ENCODE measurements at places on chromosomes 7 and 10. TPM values are rescaled to one million over a fixed set of nuclear protein-coding genes. Genes with fewer than 3 reads are reported as not detected.

DNA sequence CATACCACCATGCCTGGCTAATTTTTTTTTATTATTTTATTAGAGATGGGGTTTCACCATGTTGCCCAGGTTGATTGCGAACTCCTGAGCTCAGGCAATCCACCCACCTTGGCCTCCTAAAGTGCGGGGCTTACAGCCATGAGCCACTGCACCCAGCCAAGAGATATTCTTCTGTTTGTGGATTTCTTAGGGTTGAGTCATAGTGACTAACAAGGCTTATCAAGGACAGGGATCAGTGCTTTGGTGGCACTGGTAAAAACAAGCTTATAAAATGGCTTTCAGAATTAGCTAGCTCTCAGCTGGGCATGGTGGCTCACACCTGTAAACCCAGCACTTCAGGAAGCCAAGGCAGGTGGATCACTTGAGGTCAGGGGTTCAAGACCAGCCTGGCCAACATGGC is 122.4 kb downstream of the ZNF248 start:
- DNase-seq, result no peak

GRCh38 chr10:132162021-132162531 is 24.7 kb upstream of the DPYSL4 start:
- no peak for DNase-seq

GRCh38 chr10:24968349-24968748 is 15.9 kb upstream of the PRTFDC1 start:
- no peak for DNase-seq

PVRIG gene
- total RNA-seq, result 21.9 TPM

DNA sequence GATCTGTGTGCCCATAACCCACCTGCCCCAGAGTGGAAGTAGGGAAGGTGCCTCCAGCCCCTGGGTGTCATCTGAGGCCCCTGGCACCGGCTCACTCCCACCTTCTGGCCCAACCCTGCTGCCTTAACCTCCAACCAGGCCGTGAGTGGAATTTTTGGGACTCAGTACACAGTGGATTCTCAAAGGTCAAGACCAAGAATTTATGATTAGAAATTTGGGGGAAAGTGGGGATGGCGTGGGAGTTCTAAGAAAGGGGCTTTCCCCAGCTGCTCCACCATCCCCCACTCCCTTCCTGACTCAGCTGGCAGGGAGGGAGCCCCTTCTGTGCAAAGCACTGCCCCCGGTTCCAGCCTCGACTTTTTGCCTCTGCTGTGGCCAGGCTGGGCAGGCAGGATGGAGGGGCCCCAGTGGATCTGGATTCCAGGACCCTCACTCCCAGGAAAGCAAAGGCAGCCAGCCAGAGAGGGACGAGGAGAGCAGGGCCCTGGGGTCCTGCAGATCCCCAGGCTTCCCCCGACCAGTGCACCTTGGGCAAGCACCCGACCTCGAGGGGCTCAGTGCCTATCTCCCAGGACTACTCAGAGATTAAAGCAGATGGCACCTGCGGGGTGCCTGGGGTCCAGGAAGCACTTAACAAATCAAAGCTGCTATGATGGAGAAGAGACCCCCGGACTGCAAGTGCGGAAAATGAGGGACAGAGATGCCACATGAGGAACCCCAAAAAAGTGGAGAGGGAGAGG is 12.8 kb downstream of the SPOCK2 start:
- peak; percentile 40 for DNase-seq

DNA sequence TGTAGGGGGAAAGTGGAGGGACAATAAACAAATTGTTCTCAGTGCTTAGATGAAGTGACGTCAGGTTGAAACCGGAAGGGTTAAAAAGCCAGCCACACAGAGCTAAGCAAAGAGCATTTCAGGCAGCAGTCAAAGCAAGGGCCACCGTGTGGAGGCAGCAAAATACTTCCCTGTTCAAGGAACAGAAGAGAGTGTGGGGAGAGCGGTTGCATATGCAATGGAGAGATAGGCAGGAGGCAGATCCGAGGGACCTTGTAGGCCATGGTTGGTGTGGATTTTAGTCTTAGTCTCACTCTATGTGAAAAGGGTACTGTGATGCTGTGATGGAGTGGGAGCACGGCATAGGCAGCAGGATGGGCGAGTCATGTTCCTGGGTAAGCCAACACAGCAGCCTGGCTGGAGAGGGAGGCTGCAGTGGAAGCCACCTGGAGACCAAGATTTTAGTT is 3.8 kb upstream of the STN1 start:
- no peak for DNase-seq

DNA sequence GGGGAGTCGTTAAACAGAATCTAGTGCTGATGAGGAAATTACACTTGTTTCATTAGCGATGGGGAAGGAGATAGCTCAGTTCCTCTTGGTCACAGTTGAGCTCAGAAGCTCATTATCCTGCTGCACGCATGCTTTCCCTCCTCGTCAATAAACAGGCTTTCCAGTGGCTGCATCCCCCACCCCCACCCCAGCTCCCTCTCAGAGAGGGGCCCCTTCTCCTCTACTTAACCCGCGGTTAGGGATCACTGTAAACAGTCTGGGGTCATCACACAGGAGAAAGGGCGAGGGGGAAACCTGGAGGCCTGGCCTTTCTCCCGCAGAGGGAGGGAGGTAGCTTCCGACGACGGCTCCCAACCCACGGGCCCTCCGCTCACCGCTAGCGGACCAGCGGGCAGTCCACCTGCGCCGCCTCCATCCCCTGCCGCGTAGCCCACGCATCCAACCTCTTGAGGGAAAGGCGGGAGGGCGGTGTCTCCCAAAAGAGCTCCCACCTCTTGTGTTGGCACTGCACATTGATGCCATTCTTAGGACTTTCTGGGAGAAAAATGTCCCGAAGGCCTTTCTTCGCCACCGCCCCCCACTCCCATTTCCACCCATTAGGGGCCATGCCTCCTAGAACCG is 80.8 kb downstream of the PAX2 start:
- no peak for DNase-seq

ARMC10 gene
- 55.1 TPM for total RNA-seq

DNA sequence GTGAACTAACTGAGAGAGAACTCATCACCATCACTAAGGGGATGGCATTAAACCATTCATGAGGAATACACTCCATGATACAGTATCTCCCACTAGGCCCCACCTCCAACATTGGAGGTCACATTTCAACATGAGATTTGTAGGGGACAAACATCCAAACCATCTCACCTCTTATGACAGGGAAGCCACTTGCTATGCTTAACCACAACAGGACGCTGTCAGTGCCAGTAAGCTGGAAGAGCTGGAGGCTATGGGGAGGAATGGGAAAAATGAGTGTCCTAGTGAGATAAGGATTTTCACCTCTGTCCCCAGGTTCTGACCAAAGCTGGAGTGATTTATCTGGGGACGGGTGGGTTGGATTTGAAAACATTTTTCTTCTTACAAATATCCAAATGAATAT is 17.6 kb downstream of the PLCE1 start:
- DNase-seq, result no peak

GRCh38 chr10:51886438-51887068 is 187.2 kb upstream of the CSTF2T start:
- no peak for DNase-seq

- no peak for DNase-seq
Measured at GRCh38 chr10:62939698-62940097, 123.5 kb upstream of the EGR2 start.

Measured in activated T-cell treated with anti-CD3 and anti-CD28 coated beads, Interleukin-2, amount 50 U/mL, for 4 hours (primary cell).